Activated naive CD4-positive, alpha-beta T cell treated with anti-CD3 and anti-CD28 coated beads for 36 hours (primary cell): ENCODE measurements at places on chromosomes 5 and 9.

DNA sequence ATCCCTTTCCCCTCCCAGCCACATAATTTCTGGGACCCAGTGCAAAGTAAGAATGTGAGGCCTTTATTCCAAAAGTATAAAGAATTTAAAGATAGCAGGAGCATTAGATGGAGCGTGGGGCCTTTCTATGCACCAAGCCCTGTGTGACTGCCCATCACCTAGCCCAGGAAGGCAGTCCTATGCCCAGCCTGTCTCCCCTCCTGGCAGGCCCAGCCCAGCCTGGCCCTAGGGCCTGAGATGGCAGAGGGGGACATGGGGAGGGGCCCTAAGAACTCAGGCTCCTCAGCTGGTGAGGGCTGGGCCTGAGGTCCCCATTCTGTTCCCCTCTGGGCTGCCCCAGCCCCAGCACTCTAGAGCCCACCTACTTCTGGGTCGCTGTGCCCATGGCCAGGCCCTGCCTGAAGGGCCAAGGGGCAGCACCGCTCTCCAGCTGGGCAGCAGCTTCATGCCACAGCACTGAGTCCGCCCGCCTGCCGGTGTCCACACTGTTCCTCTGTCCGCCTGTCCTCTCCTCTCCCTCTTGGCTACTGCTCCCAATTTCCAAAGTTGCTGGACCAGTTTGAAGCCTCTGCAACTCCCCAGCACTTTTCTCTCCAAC lies 995 bp upstream of the SLC23A1 start:
- DNase-seq, result no peak

DNA sequence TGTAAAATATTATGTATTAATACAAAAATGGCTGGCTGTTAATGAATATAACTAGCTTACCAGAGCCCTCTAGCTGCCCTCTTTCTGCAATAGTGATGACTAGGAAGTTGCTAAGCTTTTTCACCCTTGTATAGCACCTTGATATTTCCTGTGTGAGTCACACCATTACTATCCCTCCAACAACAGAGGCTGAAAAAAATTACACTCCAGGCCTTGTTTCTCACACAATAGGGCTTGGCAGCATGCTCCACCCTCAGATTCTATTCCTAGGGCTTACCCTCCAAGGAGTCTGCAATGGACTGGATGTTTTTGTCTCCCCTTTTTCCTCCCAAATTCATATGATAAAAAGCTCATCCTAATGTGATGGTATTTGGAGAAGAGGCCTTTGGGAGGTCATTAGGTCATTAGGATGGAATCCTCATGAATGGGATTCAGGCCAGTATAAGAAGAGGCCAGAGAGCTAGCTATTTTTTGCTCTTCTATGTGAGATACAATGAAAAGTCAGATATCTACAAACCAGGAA lies 184.6 kb upstream of the MAP1B start:
- no peak for DNase-seq

GRCh38 chr9:88219601-88220000 lies 81.3 kb upstream of the SPATA31C2 start:
- no peak for DNase-seq

DNA sequence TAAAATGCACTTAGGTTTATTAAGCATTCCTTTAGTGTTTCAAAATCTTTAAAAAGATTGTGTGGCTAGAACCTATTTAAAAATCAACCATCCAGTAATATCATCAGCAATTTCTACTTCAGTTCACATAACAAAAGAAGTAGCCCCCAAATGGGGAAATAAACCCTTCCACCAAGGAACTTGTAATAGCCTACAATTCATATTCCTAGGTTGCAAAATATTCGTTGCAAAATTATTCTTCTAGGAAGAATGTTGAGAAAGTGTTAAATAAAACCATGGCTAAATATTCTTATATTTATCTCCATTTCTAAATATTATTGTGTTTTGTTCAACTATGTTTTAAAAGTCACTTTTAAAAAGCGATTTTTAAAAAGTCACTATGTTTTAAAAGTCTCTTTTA lies 177.9 kb upstream of the PRLR start:
- DNase-seq, result no peak

DNA sequence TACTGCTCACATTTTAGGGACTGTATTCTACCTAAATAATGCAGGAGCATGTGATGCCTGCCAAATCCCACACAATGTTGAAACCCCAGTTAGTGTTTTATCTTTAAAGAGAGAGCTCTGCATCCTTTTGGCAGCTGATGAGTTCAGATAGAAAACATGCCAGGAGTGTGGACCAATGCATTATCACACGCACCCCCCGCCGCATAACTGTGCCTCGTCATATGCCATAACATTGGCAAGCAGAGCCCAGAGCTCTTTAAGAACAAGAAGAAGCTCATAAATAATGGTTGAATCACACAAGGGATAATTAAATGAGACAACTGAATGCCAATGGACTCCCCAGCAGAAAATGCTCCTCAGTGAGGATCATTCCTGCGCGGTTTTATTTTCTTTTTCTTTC lies 52.8 kb upstream of the RORB start:
- no peak for DNase-seq

- DNase-seq, result no peak
Measured at GRCh38 chr5:100584069-100584468, 48.9 kb downstream of the FAM174A start.

- DNase-seq, result no peak
Measured at GRCh38 chr9:99606957-99607356, 214.7 kb upstream of the NR4A3 start.

DNA sequence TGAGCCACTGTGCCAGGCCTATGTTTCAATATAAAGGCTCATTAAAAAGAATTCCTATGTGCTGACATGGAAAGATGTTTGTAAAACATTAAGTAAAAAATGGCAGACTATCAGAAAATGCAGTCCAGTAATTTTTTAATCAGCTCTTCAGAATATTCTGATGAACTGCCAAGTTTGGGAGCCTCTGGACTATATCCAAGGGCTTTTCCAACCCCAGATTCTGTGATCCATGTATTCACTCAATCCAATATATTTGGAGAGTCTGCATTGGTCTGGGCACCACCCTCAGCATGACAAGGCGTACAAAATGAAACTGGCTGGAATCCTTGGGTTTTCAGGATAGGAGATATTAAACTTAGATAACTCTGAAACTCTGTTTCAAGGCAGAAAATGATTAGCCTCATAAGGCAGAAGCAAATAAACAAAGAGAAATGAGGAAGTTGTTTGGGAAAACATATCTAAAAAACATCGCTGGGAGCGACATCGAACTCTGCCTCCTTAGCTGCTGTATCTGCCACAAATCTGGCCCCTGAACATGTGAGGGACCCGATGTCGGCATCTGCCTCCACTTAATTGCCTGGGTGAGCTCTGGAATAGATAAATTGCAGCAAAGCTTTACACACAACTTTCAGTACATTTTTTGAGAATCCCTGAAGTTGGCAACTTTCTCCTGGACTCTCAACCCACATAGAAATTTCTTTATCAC lies 14.4 kb downstream of the PDE6A start:
- DNase-seq, result no peak

GRCh38 chr5:170635706-170636105 lies 131.9 kb downstream of the KCNIP1 start:
- no peak for DNase-seq

DNA sequence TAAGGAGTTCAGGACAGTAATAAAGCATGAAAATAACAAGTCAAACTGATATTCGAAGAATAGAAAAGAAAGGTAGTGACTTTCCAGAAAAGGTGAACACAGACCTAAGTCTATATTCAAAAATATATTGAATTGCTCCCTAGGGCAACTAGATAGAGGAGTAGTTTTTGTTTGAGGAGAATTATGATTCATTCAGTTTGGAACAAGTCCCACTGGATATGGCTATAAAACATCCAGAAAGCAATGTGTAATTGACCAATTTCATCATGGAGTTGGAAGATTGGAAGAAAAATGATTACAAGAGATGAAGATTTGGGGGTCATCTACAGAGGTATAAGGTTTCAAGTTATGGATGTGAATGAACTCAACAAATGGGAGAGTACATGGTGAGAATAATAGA lies 117.5 kb upstream of the ZNF462 start:
- no peak for DNase-seq

GRCh38 chr9:33329117-33329563 lies 38.8 kb downstream of the NFX1 start:
- DNase-seq, result no peak

DNA sequence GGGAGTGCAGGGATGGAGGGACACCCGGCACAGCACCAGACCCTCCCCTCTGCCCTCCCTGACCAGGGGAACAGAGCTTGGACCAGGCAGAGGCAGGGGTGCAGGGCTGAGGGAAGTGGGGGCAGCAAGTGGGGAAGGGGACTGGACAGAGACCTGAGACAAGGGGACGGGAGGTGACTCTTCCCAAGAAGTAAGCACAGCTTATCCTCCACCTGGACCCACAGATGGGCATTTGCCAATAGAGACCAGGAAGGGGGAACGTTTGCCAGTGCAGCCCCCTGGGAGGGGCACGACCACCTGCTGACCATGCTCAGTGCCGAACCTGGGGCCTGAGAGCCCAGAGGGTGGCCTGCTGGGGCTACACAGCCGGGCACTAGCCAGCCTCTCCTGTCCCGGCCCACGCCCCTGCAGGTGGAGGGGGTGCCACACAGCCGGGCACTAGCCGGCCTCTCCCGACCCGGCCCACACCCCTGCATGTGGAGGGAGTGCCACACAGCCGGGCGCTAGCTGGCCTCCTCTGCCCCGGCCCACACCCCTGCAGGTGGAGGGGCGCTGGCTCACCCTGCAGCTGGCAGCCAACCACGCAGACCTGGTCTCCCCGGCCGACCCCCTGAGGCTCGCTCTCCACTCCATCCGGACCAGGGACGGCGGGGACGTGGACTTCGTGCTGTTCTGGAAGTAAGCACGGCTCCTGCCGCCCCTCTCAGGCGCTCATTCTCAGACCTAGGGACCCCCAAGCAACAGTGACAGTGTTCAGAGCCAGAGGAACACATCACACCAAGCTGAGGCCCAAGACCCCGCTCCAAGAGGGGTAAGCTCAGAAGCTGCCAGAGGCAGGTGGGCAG lies 24.3 kb downstream of the GLT6D1 start:
- DNase-seq, result no peak

GRCh38 chr5:133285583-133286021 lies 233.8 kb downstream of the HSPA4 start:
- peak; percentile 31 for DNase-seq

- no peak for DNase-seq
Measured at GRCh38 chr9:125494653-125494915, 212.4 kb downstream of the MAPKAP1 start.

GRCh38 chr9:842635-843426 lies 1.3 kb downstream of the DMRT1 start:
- no peak for DNase-seq

GRCh38 chr5:10695759-10696543 lies 65.1 kb downstream of the DAP start:
- DNase-seq, result peak; percentile 8

DNA sequence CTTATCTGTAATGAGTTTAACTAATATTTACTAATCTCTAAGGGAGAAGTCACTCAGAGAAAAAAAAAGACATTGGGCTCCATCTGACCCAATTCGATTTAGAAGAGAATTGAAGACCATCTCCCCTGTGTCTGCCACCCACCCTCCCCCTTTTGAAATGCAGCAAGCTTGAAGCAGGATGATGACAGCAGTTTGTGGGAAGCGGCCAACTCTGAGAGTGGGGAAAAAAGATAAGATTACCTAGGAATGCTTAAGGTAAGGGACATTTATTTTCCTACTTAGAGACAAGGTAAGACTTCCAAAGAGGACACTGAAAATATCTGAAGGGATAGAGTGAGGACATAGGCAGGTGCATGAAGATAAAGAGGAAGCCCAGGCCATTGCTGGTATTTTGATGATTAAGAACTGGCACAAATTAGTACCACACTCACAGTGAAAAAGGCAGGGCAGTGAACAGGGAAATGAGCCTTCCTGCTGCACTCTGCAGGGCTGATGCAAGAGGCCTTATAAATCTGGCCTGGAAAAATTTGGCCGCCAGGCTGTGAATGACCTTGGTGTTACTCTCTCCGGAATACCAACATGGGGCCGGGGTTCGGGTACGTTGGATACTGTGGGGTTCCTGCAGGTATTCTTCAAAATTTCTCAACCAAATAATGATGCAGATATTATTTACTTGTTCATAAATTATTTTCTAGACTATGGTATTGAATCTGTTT lies 42.3 kb downstream of the HTR1A start:
- no peak for DNase-seq

- DNase-seq, result no peak
Measured at GRCh38 chr9:16364347-16364746, 506.1 kb downstream of the BNC2 start.

GRCh38 chr5:7871653-7872052 lies 2.7 kb downstream of the MTRR start:
- DNase-seq, result no peak

DNA sequence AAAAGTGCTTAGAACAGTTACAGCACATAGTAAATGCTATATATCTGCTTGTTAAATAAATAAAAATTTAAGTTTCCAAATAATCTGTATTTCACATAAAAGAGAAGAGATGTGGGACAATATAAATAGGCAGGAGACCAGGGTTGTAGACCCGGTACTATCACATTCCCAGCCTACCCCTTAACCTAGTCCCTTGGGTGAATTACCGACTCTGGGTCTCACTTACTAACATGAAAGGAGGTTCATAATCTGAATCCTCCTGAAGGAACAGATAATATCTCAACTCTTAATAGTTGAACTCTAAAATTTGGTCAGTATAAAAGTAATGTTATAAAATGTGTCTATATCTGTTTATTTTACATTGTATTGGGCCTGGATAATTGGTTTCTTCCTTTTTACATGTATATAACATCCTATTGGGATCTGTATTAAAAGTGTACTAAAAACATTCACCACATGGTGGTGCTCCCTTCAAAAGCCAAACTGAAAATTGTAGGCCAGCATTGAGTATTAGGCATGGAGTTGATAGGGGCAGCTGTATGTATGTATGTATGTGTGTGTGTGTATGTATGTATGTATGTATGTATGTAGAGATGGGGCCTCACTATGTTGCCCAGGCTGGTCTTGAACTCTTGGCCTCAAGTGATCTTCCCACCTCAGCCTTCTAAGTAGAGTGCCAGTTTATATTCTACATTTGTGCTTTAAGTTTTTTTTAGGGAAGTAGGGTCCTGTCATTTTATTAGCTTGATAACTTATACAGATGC lies 64.2 kb upstream of the ABL1 start:
- DNase-seq, result peak; percentile 23

DNA sequence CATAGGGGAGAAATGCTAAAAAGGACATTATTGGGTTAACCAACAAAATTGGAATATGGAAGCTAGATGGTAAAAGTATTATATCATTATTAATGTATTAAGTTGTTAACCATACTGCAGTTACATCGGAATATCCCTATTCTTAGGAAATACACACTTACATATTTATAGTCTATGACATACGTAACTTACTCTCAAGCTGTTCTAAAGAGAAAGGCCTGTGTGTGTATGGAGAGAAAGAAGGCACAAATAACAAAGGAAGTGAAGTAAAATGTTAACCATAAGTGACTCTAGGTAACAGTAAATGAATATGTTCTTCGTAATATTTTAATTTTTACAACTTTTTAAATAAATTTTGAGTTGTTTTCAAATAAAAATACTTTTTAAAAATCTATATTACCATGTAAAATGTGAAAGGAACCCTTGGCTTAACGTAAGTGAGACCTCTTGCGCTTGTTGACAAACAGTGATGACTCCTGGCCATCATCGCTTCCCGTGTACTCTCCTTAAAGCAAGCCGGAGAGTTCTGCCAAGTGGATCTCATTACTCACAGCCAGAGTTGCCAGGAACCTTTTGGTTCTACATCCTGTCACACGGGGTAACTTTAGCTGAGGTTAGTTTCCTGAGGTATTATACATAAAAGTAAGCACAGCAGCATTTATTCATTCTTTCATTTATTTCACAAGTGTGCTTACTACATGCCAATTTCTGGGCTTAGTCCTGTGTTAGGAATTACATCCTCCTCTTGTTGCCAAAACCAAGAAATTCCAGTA lies 165.4 kb downstream of the EPB41L4A start:
- no peak for DNase-seq

- DNase-seq, result no peak
Measured at GRCh38 chr9:136858844-136859757, 7.0 kb downstream of the MAMDC4 start.
